ENCODE measurements at places on chromosomes 11 and 22. TPM values are rescaled to one million over a fixed set of nuclear protein-coding genes. Genes with fewer than 3 reads are reported as not detected.

DNA sequence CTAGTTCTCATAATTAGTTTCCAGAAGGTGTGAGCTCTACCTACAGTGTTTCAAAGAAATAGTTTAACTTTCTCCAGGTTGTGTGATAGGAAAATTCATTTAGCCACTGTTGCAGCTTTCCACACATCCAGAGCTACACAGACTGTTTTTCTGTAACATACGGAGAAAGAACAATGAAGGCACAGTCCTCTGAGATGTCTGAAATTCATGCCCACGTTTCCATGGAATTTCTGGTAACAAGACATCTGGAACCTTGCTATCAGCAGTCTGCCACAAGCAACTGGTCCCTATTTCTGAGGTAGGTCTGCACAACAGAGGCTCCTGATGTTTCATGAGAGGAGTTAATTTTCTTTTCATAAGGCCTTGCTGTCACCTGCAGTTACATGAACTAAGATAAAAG, 273.3 kb upstream of the C11orf87 start:
- no peak for DNase-seq

GRCh38 chr11:113632981-113633380, 73.1 kb downstream of the TMPRSS5 start:
- no peak for DNase-seq

- DNase-seq, result no peak
Observed at GRCh38 chr11:89175796-89176195, 1.9 kb upstream of the TYR start.

DNA sequence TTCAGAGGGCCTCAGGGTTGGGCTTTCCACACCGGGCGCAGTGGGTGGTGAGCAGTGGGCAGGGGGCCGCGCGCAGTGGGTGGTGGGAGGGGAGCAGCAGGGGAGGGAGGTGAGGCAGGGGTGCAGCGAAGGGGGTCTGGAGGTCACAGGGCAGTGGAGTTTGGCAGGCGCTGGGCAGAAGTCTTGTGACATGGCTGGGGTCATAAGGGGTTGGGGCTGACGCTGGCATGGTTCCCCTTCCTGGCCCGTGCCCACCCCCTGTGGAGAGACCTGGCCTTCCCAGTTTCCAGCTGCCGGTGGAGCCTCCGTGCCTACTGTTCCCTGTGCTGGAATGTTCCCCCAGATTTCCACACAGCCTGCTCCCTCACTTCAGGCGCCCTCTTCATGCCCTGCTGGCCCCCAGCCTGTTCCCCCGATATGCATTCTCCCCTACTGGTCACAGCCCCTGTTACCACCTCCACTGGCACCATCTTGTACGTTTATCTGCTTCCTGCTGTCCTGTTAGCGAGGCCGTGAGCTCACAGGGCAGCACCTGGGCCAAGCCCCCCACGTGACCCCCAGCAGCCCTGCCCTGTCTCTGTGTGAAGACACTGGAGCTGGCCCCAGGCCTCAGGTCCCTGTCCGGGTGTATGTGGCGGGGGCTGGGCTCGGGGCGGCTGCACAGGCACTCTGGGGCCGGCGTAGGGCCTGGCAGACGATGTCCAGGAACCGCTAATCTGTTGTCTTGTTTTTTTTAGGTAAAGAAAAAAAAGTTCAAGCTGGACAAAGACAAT, 111.6 kb downstream of the KCNQ1OT1 start:
- DNase-seq, result no peak

- no peak for DNase-seq
Observed at GRCh38 chr11:3903207-3903896, 47.9 kb downstream of the STIM1 start.

DNA sequence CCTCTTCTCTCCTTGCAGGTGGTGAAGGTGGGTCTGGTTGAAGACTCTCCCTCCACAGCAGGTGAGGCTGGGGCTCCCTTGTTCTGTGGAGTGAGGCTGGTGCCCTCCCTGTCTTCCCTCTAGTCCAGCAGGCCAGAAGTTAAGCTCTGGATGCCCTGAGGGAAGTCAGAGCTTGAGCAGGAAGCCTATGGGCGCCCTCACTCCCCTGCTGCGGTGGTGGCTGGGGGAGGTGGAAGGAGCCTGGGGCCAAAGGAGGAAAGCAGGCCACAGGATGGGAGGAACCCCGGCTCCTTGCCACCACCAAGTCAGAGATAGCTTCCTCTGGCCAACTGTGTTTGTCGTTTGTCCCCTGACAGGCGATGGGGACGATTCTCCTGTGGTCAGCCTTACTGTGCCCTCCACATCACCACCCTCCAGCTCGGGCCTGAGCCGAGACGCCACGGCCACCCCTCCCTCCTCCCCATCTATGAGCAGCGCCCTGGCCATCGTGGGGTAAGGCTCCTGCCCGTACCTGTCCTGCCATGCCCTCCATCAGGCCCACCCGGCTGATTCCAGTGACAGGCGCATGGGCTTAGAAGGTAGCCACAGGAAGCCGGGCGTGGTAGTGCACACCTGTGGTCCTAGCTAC, 29.5 kb upstream of the RAB1B start:
- no peak for DNase-seq

CRYBA4 gene
- total RNA-seq, result not detected

PANX2 gene
- under 0.01 TPM for total RNA-seq

Data from IMR-90 (cell line).